ENCODE measurements at places on chromosomes 6 and 20.

- DNase-seq = no peak
These were observed 26.0 kb upstream of the CCND3 start for GRCh38 chr6:41967312-41968287.

DNA sequence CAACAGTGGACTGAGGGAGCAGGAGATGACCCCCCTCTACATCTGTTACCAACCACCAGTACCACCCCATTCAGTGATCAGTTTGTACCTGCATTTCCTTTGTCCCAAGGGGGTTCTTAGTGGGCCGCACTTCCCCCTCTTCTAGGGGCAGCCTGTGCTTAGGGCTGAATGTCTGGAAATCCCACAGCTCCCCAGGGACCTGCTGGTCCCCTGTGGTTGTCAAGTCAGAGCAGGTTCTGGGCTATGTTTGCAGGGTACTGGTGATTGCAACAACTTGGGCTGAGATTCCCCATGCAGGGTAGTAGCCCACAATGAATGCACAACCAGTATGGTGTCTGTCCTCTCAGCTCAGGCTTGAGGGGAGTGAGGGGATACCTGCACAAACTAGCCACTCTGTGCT is 39.7 kb upstream of the COL10A1 start:
- no peak for DNase-seq

DNA sequence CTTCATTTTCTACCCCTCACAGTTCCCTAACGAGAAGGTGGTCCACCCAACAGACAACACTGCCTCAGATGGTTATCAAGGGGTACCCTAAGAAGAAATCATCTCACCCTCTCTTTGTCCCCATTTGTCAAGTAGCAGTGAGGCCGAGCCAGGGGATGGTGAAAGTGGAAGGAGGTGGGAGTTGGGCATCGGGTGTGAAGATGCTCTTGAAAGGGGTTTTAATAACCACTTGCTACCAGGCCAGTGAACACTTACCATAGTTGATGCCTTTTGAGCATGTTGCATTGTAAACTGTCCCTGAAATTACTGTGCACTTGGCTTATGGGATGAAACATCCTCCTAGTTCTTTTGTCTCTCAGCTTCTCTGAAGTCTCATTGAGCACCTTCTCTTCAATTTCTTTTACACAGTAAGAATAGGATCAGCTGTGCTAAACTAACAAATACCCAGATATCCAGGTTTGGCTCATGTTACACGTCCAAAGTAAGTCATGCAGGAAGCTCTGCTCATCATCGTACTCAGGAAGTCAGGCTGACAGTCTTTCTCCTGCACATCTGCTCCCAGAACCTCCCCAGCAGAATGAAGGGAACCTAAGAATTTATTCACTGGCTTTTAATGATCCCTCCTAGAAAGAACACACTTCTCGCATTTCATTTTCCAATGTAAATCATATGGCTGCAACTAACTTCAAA is 13.3 kb downstream of the HLA-DPB1 start:
- no peak for DNase-seq

GRCh38 chr20:8151372-8151771 is 19.3 kb downstream of the PLCB1 start:
- DNase-seq = no peak

Measured in activated CD4-positive, alpha-beta T cell treated with anti-CD3 and anti-CD28 coated beads, Interleukin-2, amount 50 U/mL, for 1 hour (primary cell).